Activated T-cell treated with anti-CD3 and anti-CD28 coated beads for 48 hours (primary cell): ENCODE measurements at places on chromosomes 7 and 10.

DNA sequence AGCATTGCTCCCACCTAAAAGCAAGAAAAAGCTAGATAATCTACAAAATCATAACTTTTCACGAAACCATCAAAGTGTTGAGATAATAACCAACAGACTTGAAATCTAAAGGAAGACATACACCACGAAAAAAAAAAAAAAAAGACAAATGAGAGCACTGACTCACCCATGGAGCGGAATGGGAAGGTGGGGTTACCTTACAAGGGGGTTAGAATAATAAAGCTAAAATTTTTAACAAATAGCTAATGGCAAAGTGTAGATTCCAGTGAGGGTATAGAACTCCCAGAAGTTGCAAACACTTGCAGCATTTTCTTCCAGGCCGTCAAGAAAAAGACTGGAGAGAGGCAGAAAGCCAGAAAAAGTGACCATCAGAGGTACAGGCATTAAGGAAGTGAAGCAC, 27.2 kb downstream of the IPMK start:
- DNase-seq, result no peak

DNA sequence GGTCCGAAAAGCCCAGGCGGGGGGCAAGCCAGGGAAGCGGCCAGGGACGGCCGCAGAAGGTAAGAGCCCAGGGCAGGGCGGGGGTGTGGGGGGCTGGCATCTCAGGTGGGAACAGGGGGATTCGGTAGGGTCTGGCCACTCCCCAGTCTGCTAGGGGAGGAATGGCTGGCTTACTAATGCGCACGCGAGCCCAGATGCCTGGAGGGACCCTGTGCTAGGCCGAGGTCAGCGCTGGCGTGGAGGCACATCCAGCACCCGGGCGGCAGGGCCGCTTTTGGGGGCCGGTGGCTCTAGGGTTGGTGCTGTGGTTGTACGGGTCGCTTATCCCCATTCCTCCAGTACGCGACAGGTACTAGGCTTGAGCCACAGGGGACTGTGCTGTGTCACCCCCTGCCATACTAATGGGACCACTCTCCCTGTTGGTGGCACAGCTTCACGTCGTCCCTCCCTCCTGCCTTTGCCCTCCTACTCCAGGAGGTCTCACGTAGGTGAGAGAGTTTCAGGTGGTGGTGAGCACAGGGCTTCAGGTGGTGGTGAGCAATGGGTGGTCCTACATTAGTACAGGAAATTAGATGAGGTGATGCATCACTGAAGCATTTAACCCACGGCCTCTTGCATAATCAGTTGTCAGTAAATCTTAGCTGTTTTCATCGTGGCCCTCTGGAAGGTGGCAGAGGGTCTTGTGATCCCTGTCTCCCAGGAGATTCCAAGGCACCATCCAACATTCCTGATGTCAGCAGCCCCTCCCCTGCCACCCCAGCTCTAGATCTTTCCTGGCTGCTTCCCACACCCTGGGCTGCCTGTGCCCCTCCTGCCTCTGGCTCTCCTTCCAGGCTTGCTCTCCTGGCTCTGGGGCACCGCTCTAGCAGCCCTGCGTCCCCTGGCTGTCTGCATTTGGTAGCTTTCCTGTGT, 971 bp downstream of the AEBP1 start:
- no peak for DNase-seq

GRCh38 chr7:39954694-39955093, 4.6 kb downstream of the CDK13 start:
- DNase-seq, result no peak

DNA sequence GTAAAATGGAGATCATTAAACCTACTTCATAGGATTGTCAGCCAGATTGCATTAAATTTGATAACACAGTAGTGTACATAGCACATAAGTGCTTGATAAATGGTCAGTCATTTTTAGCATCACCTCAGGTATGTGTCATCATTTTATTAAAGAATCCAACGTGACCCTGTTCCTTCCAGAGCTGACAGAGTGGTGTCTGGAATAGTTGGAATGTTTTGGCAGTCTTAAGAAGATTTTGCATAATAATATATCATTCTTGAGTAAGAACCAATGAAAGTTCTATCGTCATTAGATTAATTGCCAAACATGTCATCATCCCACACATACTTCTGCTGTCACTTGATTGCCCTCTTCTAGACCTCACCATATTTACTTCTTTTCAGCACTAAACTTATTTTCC, 451.4 kb upstream of the POM121L12 start:
- DNase-seq, result no peak

DNA sequence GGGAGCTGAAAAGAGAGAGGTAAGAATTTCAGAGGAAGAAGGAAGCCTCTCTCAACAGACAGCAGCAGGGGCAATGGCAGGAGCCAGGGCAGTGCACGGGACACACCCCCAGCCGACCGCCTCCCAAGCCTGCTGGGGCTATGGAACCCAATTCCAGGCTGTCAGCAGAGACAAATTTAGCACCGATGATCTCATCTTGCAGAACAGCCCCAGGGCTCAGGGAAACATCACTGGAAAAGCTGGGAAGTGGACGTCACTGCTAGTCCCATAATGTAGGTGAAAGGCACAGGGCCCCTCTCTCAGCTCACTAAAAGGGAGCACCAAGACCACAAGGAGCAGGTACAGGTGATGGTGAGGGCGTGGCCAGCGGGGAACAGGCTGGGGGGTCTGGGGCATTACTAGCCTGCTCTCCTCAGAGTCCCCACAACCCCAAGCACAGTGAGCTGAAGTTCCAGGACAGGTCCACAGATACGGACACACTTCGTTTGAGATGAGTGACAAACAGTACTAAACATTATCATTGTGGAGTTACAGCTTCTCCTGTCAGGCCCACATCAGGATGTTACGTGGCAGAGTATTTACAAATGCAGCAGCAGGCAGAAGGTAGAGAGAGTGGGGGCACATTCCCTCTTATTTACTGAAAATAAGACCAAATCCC, 103.7 kb downstream of the PLXNA4 start:
- DNase-seq, result no peak

GRCh38 chr10:5079306-5079830, 14.8 kb upstream of the AKR1C3 start:
- DNase-seq, result no peak

DNA sequence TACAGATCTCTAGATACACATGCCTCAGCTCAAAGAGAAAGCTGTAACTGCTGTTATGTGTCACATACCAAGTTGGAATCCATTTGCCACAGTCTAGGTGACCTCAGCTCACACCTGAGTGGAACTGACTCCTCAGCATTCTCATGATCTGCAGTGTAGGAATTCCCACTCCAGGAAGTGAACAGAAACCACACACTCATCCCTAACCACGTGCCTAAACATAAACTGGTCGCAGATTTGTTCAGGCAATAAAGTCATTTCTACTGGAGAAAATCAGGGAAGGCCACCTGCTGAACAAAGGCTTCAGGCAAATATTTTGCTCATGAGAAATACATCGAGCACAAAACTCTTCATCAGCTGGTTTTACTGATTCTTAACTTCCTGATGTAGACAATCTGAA, 23.0 kb upstream of the ZMYND11 start:
- DNase-seq, result no peak

DNA sequence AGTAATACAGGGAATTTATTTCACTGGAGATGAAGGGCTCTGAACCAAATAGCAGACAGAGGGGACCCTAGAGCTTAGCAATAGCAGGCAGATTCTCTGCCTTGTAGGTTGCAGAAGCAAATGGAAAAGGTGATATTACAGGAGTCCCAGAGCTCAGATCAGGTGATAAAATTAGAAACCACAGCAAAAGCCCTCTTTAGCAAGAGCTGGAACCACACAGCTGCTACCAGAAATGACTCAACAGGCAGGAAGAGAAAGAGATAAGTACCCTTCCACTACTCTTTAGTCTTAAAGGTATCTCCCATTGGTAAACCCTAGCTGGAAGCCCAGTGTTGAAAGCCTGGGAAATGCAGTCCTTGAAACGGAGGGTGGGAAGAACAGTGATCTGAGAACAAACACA, 535.6 kb upstream of the GHITM start:
- no peak for DNase-seq

GRCh38 chr10:124056337-124056980, 36.9 kb downstream of the CHST15 start:
- no peak for DNase-seq

- peak; percentile 42 for DNase-seq
Observed at GRCh38 chr7:106022193-106022821, 59.2 kb downstream of the CDHR3 start.
